ENCODE measurements at places on chromosomes 6 and 20.

DNA sequence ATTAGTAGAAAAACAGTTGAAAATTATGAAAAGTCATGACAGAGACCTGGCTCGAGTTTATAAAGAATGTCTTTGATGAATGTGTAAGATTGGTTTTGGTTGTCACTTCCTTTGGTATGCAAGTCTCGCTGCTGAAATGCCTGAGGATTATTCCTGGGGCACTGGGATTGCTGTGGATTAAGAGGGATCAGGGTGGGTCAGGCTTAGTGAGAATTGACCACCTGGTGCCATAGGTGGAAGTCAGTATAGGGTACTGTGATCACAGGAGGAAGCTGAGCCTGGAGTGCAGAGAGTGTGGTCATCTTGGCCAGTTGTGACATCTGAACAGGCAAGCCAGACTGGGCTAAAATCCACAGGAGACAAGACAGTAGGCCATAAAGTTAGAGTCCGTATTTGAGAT lies 34.9 kb downstream of the CEP43 start:
- no peak for DNase-seq

GRCh38 chr6:78909391-78909790 lies 42.0 kb downstream of the IRAK1BP1 start:
- DNase-seq = no peak

DNA sequence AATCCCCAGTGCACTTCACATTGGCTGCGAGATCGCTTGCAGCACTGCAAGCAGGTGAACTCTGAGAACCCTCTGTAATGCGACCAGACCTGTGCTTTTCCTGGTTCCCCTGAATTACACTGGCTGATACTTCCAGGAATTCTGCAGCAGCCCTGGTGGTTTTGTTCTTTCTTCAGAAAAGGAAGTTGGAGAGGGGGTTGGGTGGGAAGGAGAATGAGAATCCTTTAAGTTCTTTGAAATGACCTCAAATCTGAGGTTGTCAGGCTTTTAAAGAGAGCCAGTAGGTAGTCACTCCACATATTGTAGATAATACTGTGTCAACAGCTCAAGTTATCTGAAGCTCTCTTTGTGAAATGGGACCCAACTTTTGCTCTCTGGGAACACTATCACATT lies 62.4 kb downstream of the GCNT2 start:
- no peak for DNase-seq

- DNase-seq = peak; percentile 79
Observed at GRCh38 chr6:25312703-25313102, 33.5 kb downstream of the CARMIL1 start.

- no peak for DNase-seq
Observed at GRCh38 chr20:3077618-3078134, 6.3 kb downstream of the OXT start.

GRCh38 chr6:105966481-105966880 lies 119.7 kb upstream of the PRDM1 start:
- DNase-seq = peak; percentile 46

DNA sequence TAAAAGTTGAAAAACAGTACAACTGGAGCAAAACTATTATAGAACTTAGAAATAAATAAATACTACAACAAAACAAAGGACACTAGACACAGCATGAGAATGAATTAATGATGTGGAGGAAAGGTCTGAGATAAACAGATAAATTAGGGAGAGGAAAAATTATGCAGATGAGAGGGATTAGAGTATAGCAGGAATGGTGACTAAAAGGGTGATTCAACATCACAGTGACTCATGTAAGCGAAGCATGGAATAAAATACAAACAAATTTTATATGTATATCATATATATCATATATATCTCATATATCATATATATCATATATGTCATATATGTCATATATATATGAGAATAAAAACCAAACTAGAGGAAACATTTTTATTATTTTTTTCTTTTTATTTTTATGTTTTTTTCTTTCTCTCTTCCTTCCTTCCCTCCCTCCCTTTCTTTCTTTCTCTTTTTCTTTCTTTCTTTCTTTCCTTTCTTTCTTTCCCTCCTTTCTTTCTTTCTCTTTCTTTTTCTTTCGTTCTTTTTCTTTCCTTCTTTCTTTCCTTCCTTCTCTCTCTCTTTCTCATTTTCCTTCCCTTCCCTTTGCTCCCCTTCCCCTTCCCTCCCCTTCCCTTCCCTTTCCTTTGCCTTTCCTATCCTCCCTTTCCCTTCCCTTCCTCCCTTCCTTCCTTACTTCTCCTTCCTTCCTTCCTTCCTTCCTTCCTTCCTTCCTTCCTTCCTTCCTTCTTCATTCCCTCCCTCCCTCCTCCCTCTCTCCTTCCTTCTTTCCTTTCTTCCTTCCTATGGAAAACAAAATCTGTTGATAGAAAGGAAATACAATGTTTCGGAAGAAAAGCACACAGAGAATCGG lies 1014.6 kb downstream of the GRIK2 start:
- DNase-seq = no peak

GRCh38 chr6:139763468-139764210 lies 389.2 kb upstream of the CITED2 start:
- DNase-seq = no peak

GRCh38 chr20:51917886-51918535 lies 115.7 kb upstream of the SALL4 start:
- DNase-seq = no peak

- peak; percentile 39 for DNase-seq
Observed at GRCh38 chr6:159899994-159900745, 9.4 kb downstream of the MAS1 start.

GRCh38 chr6:138370631-138371451 lies 6.9 kb upstream of the SMIM28 start:
- no peak for DNase-seq

GRCh38 chr6:56637640-56638039 lies 5.0 kb downstream of the DST start:
- peak; percentile 57 for DNase-seq

DNA sequence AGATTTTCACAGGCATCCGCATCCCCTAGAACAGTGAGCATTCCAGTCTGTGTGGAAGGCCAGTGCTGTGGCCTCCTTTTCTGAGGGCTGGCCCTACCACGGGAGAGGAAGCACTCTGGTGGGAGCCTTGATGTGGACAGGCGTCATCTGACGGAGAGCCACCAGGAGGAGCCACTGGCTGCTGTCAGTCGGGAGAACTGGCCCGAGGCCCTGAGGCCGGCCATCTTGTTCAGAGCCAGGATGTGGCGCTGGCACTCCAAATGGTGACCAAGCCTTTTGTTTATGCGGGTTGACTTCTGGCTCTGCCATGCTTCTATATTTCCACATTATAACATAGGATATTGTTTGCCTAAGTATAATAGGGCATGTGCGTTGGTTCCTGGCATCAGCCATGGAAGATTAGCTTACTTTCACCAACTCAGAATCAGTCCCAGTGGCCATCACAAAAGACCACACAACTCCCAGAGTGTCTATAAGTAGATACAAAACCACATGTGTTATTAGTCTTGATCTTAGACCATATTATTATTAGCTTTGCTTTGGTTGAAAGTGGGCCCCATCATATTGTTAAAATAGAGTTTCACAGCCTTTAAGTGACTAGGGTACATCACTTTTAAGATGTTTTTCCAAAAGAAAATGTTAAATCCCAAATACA lies 273.9 kb upstream of the TAB2 start:
- no peak for DNase-seq

DNA sequence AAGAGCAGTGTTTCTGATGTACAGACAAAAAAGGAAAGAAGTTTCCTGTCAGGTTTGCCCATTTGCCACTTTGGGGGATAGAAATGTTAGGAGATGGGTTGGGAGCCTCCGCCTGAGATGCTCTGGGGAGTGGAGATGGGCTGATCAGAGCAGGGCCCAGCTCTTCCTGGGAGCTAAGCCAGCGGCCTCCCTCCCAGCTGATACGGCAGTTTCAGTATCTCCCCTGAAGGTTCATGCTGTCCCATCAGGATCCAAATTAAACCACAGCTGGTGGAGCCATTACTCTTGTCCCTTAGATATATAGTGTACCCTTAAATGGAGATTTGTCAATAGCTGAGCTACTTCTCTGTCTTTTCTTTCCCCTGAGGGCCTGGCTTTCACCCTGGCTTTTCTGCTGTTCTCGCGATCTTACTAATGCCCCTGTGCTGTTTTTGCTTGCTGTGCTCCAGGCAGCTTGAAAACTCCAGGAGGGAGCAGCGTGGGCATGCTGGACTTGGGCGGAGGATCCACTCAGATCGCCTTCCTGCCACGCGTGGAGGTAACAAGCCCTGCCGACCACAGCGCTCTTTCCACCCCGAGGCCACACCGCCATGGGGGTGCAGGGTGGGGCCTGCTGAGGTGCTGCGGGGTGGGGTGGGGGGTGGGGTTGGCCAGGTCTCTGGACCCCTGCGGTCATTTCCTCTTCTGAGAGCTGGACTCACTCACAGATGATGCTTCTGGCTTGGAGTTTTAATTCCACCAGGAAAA lies 20.9 kb downstream of the ENTPD6 start:
- no peak for DNase-seq

DNA sequence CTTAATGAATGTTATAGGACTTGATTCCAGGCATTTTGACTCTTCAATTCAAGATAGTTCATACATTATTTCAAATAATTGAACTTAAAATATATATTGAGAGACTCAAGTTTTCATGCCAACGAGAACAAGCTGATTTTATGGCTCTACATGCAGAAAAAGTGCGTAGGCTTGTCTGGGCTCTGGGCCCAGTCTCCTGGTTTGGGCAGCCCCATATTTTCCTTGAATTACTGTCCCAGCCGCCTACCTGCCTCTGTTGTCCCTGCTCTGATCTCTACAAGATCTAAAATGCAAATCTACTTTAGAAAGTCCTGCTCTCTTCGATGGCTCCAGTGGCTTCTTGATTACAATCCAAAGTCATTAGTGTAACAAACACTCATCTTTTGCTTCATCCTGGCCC lies 537.4 kb upstream of the CHD6 start:
- no peak for DNase-seq

DNA sequence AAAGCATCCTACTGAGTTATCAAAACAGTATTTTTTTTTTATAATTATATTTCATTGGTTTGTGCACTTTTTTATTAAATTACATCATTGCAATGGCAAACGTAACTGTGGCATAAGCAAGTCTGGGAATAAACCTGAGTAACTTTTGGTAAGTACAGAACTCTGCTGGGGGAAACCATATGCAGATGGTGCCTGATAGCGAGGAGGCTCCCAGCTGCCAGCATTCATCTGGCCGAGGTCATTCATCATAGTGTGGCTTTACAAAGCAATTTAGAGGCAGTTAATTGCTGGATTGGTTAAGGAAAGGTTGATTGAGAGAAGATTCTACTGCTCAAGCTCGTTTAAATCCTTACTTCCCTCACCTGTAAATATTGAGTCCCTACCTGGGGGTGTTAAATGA lies 52.6 kb downstream of the HECA start:
- DNase-seq = no peak

GRCh38 chr6:169996378-169997051 lies 245.1 kb downstream of the ERMARD start:
- DNase-seq = no peak

DNA sequence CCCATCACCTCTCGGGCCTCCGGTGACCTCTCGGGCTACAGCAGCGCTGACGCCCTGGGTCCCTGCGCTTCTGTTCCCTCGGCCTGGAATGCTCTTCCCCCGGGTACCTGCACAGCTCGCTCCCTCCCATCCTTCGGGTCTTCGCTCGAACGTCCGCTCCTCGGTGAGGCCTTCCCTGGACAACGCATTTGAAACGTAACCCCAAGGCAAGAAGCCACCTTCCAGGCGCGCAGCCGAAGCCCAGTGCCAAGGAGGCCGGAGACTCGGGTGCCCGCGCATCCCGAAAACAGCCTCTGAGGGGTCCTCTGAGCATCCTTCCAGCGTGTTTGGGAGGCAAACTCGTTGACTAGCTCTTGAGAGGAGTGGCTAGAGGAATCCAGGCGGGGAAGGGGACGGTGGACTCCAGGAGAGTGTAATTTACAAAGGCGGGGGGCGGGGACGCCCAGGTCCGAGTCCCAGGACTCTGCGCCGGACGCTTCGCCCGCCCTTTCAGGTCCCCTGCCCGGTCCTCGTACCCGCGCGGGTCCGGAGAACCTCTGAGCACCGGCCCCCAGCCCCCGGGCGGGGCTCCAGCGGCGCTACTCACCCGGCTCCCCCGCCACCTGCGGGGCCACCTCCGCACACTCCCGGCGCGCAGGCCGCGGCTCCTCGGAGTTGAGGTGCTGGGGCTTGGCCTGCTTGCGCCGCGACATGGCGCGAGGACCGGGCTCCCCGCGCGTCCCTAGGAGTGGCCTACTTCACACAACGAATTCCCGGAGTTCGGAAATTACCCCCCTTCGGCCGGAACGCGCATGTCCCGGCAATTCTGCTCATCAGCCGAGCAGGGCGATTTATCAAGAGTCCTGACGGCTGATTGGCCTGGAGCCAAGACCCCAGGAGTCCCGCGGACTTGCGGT lies 86.8 kb downstream of the ZFP64 start:
- no peak for DNase-seq

DNA sequence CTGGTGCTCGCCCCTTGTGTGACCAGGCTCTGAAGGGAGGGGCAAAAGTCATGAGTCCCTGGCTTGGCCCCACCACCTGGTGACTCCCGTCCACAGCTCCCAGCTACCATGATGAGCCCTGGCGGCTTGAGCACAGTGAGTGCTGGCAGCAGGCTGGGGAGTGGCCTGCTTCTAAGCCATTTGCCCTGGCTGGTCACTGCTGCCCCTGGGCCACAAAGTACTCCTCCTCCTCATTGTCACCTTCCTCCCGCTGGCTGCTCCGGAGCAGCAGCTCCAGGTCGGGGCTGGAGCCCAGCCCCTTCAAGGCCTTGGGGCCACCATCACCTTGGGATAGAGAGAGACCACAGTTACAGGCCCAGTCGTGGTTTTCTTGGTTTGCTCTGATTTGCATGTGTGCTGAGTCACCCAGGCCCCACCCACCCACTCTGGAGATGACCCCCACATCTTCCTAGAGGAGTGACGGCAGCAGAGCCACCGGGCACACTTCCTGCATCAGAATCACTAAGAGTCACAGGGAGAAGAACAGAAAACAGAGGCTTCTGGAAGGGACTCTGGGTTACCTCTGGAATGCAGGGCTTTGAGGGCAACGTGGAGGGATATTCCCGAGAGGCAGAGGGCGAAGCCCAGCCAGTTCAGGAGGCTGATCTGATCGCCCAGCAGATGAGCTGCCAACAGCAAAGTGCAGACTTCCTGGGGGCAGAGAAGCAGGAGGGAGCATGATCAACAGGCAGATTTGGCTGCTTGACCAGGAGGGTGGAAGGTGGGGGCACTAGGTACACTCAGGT lies 42.1 kb upstream of the CDH22 start:
- peak; percentile 53 for DNase-seq

GRCh38 chr6:12578097-12578496 lies 138.5 kb upstream of the PHACTR1 start:
- DNase-seq = no peak

GRCh38 chr6:117034971-117035370 lies 157.9 kb downstream of the RFX6 start:
- DNase-seq = no peak

GRCh38 chr6:147903321-147903720 lies 394.8 kb downstream of the SAMD5 start:
- no peak for DNase-seq

Measured in foreskin melanocyte (primary cell).